ENCODE measurements at places on chromosomes 16 and 17. TPM values are rescaled to one million over a fixed set of nuclear protein-coding genes. Genes with fewer than 3 reads are reported as not detected.

- no peak for DNase-seq
Observed at GRCh38 chr16:21208446-21209230, 2.7 kb downstream of the ZP2 start.

- DNase-seq = no peak
Observed at GRCh38 chr16:48965386-48965785, 316.3 kb downstream of the CBLN1 start.

Gene C1QTNF8
- not detected for total RNA-seq

DNA sequence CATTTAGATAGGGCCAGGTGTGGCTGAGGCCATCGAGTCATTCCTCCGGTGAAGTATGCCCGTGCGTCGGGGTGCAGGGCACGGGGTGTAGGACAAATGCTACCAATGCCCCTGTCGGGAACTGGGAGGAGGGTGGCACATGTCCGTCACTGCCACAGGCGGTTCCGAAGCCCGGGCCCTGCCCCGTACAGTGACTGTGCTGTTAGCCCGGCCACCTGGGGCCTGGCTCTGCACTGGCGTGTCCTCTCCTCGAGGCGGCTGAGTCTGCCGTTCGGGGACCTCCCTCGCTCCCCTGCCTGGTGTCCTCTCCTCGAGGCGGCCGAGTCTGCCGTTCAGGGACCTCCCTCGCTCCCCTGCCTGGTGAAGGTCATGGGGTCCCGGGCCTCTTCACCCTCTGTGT lies 7.0 kb upstream of the ZFPM1 start:
- no peak for DNase-seq

GRCh38 chr16:83615141-83615952 lies 192.4 kb upstream of the HSBP1 start:
- no peak for DNase-seq

Gene HBA2
- 2.9 TPM for total RNA-seq

Gene ARHGDIG
- total RNA-seq = 1.7 TPM

GRCh38 chr16:84071121-84071520 lies 28.5 kb upstream of the SLC38A8 start:
- DNase-seq = no peak

GRCh38 chr17:49106321-49107210 lies 26.0 kb upstream of the B4GALNT2 start:
- no peak for DNase-seq

- no peak for DNase-seq
Observed at GRCh38 chr17:6413065-6413464, 21.9 kb downstream of the AIPL1 start.

DNA sequence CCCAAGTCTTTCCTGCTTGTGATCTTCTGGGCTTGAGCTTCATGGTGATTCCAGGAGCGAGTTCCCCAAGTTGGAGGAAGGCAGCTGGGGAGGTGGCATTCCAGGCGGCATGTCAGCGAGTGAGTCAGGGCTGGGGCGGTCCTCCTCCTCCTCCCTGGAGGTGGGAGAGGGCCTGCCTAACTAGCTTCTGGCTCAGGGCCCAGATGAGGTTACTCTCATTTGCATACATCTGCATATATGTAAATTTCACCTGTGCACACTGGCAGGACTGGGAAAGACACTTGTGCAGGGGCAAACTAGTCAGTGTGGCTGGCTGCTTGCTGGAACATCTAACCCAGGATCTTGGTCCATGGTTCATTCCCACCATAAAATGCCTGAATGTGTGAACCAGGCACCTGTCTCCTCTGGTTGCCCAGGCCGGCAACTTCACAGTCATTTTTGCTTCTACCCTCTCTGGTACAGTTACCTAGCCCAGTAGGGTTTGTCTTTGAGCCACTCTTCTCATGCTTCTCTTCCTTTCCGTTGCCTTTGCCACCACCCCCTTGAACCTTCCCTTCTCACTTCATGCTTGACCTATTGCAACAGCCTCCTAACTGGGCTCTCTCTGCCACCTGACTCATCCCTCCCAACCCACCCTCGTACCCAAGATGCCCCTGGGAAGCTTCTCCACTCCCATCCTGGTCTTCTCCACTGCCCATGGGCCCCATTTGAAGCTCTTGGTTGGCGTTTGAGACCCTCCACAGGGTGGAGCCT lies 9.6 kb upstream of the DLX4 start:
- no peak for DNase-seq

DNA sequence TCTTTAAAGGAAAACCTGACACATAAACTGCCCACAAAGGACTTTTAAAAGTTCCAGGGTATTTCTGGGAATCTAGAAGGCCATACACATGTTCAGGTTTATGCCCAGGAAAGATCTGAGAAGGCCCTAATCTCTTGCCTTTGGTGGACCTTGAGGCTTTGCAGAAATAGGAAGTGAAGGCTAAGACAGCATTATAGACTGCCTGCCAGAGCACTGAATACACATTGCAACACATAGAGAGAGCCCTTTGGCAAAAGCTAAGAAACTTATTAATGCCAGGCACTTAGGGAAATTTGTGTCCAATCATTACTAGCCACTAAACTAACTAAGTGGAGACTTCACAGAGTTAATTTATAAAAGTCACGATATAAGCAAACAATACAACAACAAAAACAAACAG lies 70.4 kb downstream of the MMD start:
- no peak for DNase-seq

GRCh38 chr16:21185659-21186325 lies 25.6 kb downstream of the ZP2 start:
- peak; percentile 41 for DNase-seq

Gene FLOT2
- 98.0 TPM for total RNA-seq

- DNase-seq = no peak
Observed at GRCh38 chr17:81128774-81129173, 36.5 kb upstream of the PVALEF start.

Gene IL21R
- total RNA-seq = 0.47 TPM

DNA sequence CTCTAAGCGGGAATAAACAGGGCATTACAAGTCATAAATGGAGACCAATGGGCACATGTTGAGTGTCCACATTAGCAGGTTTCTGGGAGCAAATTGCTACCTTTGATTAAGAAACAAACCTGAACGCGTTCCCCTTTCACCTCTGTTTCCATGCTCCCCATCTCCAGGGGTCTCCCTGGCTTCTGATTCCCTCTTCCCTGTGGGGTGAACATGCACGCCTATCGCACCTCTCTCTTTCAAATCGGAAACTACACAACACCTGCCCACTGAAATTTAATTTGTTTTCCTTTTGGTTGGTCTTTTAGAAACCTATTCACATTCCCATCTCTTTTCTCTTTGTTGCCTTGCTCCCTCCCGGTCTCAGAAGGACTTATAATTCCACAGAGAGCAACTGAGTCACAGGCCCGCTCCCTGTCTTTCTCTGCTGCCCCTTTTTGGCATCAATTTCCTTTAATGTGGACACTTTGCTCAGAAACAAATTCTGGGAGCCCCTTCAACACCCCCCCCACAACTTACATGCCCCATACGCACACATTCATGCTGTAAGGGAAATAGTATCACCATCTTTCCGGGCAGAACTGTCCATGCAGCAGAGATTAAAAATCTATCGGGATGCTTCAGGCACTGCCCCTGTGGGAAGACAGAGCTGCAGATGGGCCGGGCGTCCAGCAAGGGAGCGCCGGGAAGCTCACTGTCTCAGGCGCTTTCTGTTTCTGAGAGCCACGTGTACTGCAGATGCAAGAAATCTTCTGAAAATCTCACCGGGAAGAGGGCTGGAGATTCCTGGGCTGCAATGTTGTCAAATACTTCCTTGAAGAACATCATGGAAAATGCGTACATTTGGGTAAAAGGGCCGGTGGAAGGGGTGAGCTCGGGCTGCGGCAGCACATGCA lies 7.2 kb upstream of the FOXF1 start:
- no peak for DNase-seq

Gene GAA
- total RNA-seq = 23.4 TPM

Gene TBC1D3
- total RNA-seq = not detected

Gene PIRT
- total RNA-seq = 1.1 TPM

Gene TNFRSF17
- total RNA-seq = 1.2 TPM

Gene MYO15A
- total RNA-seq = 2.0 TPM

DNA sequence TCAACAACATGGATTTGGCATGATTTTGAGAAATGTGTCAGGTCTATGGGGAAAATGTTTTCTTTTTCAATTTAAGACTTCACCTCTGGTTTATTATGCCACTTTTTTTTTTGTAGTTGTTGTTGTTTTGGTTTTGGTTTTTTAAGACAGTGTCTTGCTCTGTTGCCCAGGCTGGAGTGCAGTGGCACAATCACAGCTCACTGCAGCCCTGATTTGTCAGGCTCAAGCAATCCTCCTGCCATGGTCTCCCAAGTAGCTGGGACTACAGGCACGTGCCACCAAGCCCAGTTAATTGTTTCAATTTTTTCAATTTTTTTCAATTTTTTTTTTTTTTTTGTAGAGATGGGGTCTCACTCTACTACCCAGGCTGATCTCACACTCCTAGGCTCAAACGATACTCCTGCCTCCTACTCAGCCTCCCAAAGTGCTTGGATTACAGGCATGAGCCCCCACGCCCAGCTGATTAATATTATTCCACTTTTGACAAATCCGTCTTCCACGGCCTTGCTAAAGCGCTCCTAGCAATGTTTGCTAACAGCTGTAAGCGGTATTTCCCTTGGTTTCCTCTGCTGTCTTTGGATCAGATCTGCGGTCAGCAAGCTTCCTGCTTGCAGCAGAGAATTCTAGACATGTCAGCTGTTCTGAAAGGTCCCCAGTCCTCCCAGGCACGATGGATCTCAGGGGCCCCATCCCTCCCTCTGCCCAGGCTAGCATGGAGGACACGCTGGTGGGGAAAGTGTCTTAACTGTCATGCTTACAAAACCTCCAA lies 7.0 kb upstream of the MILR1 start:
- DNase-seq = no peak

- DNase-seq = no peak
Observed at GRCh38 chr17:81380666-81381518, 14.4 kb upstream of the BAHCC1 start.

DNA sequence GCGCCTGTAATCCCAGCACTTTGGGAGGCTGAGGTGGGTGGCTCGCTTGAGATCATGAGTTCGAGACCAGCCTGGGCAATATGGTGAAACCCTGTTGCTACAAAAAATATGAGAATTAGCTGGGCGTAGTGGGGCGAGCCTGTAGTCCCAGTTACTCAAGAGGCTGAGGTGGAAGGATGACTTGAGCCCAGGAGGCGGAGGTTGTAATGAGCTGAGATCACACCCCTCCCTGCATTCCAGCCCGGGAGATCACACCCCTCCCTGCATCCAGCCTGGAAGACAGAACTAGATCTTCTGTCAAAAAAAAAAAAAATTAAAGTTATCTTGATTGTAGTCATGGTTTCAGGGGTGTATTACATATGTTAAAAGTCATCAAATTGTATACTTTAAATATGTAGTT lies 26.8 kb upstream of the GLG1 start:
- no peak for DNase-seq

GRCh38 chr17:40035162-40035559 lies 19.0 kb downstream of the MED24 start:
- DNase-seq = peak; percentile 54

- no peak for DNase-seq
Observed at GRCh38 chr16:17431012-17431411, 39.7 kb downstream of the XYLT1 start.

Gene CIBAR2
- not detected for total RNA-seq

Gene TEKT1
- not detected for total RNA-seq

DNA sequence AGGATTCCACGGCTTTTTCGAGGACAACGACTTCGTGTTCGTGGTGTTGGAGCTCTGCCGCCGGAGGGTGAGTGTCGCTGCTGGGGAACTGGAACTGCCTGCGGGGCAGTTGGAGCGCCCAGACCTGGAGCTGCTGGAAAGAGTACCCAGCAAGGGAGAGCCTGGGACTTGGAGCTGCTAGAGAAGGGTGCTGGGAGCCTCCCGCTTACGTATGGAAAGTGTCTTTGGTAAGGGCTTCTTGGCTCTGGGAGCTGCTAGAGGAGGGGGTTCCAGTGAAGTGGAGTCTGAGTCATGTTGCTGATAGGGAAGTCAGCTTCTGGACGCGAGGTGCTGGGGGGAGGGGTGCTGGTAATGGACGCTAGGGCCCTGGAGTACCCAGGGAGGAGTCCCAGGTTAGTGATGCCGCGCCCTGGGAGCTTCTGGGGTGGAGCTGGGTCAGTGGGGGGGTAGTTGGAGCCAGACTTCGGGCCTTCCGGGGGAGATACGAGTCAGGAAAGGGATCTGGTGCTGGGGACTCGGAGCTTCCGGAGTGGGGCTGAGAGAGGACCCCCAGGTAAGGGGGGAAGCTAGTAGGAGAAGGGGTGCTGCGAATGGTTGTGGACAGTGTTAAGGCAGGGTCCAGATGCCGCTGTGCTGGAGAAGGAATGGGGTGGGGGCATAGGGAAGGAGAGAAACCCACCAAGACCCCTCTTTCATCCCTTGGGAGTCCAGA lies 741 bp downstream of the PLK1 start:
- DNase-seq = peak; percentile 79

- DNase-seq = no peak
Observed at GRCh38 chr16:70635336-70636016, 10.9 kb upstream of the IL34 start.

DNA sequence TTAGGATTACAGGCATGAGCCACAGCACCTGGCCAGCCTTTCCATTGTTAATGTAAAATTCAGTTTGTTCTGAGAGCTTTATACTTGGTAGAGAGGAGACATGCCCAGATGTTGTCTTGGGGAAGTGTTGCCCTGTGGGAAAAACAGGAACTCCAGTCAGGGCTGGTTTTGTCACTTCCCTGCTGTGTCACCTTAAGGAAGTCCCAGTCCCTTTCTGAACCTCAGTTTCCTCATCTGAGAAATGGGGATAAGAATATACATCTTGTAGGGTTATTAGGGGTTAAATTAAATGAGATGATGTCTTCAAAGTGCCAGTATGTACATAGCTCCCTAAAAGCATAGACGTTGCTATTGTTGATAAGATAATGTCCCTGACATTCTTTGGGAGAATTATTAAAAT lies 25.3 kb downstream of the CLEC16A start:
- DNase-seq = no peak

DNA sequence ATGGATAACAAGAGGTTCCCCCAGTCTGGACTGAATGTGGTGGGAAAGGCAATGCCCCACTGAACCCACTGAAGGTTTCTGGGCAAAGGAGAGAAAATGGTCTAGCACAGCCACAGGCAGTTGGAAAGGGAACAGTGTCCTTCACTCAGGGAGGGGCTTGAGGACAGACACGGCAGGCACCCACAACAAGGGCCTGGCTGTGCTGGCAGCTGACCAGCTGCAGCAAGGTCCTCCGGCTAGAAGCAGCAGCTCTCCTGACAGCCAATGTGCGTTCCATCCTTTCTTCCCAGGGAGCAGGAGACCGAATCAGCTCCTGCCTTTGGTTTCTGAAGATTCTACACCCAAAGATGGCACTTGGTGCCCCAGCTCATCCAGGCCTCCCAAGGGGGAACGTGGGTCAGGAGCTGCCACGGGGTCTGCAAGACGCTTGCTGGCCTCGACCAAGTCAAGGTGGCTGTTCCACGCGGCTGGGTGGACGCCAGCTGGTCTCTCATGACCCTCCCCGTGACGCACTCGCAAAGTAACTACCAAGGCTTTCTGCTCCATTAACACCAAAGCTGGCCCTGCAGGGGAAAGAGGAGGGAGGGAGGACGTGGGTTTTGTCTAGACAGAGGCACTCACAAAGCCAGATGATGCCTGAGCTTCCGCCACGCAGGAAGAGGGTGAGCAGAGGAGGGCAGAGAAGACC lies 11.1 kb downstream of the ABR start:
- no peak for DNase-seq

GRCh38 chr17:12231355-12231682 lies 210.6 kb downstream of the MAP2K4 start:
- DNase-seq = no peak

All from mucosa of descending colon (tissue), 3 donors.